ENCODE measurements at places on chromosomes 11 and 22.

DNA sequence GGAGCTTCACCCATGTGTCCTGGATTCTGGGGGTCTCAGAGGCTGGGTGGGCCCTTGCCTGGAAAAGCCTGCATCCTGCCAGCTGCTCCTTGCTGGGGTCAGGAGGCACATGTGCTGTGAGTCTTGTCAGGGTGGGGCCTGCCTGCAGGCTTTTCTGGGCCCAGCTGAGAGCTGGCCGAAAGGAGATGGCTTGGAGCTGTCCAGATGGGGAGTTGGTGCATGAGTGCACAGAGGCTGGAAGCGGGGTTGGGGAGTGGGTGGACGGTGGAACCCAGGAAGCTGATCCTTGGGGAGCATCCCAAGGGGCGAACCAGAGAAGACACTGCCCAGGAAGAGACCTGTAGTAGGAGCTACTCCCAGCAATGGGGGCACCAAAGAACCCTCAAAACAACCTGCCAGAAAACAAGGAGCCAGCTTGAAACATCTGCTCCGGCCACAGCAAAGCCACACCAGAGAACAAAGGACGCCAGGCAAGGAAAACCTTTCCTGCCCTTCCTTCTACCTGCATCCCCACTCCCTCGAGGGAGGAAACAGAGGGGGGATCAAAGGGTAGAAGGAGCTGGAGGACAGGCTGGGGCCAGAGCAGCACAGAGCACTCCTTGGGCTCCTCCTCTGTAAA, 8.2 kb upstream of the KCTD17 start:
- no peak for DNase-seq

GRCh38 chr22:49958931-49959781, 1.4 kb upstream of the PIM3 start:
- no peak for DNase-seq

DNA sequence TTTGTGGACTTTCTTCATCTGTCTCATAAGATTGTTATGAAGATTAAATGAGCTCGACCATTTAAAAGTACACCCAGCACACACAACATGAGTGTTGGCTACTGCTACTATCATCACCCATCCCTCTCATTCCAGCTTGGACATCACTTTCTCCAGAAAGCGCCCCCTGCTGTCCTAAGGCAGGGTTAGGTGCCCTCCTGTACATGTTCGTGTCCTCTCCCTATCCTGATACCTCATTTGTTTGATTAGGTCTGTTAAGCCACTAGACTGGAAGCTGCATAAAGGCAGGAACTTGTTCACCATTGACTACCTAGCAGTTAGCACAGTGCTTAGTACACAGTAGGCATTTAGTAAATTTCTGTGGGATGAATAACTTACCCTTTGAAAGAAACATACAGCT, 85.5 kb downstream of the ENTHD1 start:
- no peak for DNase-seq

DNA sequence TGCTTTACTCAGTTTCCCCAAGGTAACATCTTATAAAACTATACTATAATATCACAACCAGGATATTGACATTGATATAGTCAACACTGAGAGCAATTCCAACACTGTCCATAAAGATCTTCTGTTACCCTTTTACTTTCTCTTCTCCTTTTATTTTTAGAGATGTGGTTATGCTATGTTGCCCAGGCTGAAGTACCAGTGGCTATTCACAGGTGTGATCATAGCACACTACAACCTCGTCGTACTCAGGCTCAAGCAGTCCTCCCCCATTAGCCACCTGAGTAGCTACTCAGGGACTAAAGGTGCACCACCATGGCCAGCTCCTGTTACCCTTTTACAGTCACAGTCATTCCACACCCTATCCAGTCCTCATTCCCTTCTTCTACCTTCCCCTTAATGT, 119.7 kb downstream of the CWF19L2 start:
- DNase-seq: no peak

DNA sequence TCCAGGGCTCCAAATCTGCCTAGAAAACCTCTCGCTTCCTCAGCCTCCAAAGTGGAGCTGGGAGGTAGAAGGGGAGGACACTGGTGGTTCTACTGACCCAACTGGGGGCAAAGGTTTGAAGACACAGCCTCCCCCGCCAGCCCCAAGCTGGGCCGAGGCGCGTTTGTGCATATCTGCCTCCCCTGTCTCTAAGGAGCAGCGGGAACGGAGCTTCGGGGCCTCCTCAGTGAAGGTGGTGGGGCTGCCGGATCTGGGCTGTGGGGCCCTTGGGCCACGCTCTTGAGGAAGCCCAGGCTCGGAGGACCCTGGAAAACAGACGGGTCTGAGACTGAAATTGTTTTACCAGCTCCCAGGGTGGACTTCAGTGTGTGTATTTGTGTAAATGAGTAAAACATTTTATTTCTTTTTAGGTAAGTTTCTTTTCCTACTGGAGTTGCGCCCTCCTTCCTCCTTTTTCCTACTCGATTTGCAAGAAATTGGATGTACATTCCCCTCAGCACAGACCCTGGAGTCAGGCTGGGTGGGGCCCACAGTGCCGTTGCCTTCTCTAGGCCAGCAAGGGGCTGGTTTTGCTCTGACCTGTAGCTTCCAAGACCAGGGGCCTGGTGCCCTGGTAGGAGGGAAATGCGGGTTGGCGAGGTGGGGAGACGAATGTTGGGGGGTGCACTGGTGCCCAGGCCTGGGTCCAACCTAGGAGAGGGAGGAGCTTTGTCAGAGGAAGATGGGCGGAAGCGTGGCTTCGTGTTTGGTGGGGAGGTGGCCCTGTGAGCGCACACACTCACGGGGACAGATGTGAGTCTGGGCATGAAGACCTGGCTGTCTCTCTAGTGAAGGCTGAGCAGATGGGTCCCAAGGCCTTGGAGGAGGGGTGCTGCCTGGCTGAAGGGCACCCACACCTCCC, 50.6 kb downstream of the ST14 start:
- DNase-seq: no peak

DNA sequence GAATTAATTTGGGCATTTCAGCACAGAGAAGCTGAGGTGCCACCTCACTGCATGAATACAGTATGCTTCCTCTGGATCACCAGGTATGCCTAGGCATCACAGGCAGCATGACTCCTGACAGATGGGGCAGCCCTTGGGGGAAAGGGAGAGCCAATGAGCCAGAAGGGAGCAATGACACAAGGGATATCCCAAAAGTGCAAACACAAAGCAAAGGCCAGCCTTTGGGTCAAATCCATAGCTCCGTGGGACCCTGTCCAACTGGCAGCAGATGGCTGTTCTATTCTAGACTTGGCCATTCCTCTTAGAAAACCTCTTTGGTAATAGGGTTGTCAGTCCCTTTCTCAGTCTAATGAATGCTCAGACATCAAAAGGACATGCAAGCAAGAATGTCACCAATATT, 73.3 kb downstream of the SERGEF start:
- no peak for DNase-seq

DNA sequence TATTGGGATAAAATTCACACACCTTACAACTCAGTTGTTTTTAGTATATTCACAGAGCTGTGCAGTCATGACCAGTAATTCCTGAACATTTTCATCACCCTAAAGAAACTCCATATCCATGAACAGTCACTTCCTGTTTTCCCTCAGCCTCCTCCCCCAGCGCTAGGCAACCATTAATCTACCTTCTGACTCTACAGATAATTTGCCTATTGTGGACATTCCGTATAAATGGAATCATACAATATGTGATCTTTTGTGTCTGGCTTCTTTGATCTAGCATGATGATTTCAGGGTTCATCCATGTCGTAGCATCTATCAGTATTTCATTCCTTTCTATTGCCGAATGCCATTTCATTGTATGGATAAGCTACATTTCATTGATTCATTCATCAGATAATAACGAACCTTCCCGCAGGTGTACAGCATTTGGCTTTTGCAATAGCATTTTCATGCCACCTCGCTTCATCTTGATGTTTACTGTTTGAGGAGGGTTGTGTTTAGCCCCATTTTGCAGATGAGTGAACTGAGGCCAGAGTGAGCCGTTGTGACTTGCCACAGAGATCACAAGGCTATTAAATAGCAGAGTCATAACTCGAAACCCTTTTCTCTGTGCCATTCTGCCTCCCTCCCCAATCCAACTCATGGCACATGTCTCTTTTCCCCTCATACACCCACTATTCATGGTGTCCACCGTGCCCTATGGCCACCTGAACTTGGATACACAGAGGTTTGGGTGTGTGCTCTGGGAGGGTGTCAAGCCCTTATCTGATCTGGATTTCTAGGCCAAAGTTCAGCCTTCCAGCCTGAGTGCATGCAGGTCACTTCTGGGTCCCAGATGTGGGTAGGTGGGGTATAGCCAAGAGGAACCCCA, 11.1 kb upstream of the MYH9 start:
- DNase-seq: no peak

- DNase-seq: no peak
Observed at GRCh38 chr11:8252388-8252787, 11.3 kb downstream of the LMO1 start.

DNA sequence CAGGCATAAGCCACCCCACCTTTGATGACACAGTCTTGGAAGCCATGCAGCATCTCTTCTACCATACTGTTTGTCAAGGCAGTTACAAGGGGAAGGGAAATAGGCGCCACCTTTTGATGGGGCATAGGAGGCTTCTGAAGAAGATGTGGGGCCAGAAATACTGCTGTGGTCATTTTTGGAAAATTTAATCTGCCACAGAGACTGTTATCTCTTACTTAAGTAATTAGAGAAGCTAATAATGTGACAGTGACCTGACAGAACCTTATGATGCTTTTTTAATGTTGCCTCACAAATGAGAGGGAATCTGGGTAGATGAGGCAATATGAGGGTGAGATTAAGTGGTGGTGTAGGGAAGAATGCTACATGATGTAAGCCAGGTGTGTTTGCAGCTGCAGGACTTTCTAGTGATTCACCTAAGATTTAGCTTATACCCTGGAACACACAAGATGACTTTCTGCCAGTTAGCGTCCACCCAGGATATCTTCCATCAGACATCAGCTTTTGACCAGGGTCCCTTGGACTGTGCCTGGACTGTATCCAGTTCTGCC, 34.3 kb upstream of the ADORA2A start:
- DNase-seq: no peak

DNA sequence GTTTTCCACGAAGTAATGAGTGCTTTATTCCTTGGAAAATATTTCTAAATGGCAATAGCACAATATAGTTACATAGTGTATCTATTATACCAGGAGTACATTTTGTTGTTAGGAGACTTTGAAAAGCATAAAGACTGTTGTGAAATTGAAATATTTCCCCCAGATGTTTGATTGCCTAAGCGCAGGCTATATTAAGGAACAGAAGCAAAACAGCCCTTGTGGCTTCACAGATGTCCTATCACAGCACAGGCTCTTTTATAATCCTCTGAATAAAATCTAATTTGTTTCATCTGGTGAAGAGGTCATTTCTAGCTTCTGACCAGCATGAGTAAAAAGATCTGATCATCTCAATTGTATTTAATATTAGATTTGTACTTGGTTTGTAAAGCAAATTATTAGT, 48.2 kb downstream of the BSX start:
- DNase-seq: no peak

DNA sequence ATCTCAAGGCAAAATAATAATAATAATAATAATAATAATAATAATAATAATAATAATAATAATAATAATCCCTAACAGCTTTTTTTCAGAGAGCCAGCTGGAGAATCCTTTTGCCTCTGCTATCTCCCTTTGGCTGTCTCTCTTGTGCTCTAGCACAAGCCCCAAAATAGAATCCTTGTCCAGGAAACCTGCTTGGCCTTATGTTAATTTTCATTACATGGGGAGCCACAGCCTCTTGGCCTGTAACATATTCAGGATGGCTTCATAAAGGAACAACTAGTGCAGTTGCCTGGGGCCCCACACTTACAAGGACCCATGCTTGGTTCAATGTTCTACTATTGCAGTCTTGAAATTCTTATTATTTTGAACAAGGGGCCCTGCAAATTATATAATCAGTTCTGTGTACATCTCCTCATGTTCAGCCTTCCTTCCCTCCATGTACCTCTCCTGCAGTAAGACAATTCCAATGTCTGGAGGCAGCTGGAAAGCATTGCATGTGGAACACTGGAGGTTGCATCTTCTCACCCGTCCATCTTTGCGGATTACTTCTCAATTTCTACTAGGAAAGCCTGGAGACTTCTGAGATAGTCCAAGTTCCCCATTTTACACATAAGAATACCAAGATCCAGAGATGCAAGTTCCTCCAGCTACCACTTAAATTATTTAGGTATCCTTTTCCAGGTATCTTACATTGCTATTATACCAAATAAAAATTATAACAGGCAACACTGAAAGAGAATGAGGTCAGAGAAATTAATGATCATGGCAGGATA, 37.8 kb upstream of the SORL1 start:
- DNase-seq: no peak

GRCh38 chr11:119512369-119512768, 89.4 kb upstream of the THY1 start:
- no peak for DNase-seq

- no peak for DNase-seq
Observed at GRCh38 chr11:86150847-86151173, 81.9 kb upstream of the PICALM start.

GRCh38 chr11:129704831-129705230, 110.8 kb upstream of the TMEM45B start:
- no peak for DNase-seq

Measured in HS-27A (cell line).